Stimulated activated CD8-positive, alpha-beta memory T cell treated with anti-CD3 and anti-CD28 coated beads, Interleukin-7, amount 100 ng/mL, for 1 hour (primary cell): ENCODE measurements at places on chromosomes 6 and 20.

GRCh38 chr6:29005183-29005885, at the start of gene ZNF311:
TSS of gene ZNF311 (minus strand) at chr6:29005315. CDS start at chr6:29003954, 1,361 bp downstream.
- no peak for DNase-seq

DNA sequence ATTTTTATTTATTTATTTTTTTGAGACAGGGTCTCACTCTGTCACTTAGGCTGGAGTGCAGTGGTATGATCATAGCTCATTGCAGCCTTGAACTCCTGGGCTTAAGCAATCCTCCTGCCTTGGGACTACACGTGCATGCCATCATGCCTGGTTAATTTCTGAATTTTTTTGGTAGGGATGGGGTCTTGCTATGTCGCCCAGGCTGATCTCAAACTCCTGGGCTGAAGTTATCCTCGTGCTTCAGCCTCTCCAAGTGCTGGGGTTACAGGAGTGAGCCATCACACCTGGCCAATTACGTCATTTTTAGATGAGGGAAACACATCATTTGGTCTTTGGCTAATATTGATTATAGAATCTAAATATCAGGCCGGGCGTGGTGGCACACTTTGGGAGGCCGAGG, 32.1 kb downstream of the SOX4 start:
- no peak for DNase-seq

DNA sequence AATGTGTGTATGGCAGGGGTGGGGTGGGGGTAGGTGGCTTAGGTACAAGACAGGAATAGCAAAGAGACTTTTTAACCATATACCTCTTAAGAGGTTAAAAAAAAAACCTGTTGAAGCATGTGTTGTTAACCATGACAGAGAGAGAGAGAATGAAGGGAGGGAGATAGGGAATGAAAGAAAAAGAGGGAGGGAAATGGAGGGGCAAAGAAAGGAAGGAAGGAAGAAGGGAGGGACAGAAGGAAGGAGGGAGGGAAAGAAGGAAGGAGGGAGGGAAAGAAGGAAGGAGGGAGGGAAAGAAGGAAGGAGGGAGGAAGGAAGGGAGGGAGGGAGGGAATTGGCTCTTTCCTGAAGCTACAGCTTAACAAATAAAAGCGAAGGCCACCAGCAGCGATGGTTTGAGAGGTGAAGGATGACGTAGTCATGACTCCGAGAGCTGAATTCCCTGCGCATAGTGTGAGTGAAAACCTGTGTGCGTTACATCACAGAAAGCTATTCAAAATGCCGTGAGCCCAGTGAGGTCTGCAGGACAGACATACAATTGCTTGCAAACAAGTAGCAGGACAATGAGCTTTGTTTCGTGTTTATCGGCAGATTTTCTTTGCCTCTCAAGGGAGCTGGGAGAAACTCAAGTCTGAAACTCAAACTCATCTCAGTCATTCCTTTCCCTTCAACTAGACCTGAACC, 88.6 kb upstream of the NEDD9 start:
- no peak for DNase-seq

DNA sequence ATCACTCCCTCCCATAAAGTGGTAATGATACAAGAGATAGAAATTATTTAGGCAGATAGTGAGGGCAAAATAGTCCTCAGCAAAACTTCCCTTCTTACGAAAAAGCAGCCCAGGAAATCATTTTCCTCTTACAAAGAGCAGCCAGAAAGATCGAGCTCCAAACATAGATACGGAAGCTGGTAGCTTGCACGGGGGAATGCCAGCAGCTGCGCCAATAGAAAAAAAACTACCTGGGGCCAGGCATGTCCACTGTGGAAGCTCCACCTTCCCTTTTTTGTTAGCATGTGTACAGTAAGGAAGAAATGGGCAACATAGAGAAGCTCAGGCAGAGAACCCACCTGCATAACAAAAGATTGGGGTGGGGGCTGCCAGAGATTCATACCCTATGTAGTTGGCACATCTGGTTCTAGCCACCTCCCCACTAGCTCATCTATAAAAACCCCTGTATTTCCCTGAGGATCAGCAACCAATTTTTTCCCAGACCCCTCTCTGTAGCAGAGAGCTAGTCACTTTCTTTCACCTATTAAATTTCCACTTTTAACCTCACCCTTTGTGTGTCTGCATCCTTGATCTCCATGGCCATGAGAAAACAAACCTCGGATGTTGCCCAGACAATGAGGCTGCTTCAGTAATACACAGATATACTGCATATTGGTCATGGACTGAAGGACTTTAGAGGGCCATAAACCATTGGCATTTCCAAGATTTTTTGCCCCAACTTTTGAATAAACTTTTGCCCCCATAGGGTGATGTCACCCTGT, 52.1 kb downstream of the SOD2 start:
- no peak for DNase-seq

- DNase-seq, result peak; percentile 32
These were observed at the start of gene TMEM200A for GRCh38 chr6:130365166-130366106. TSS of gene TMEM200A (plus strand) at chr6:130366017. CDS start at chr6:130440423, 74,406 bp downstream.

- no peak for DNase-seq
These were observed 160.8 kb upstream of the QKI start for GRCh38 chr6:163253556-163254213.
